ENCODE measurements at places on chromosomes 7 and 10.

- no peak for DNase-seq
These were observed 116.4 kb upstream of the NOBOX start for GRCh38 chr7:144519925-144520324.

GRCh38 chr10:21681156-21681555 is 147.1 kb downstream of the MLLT10 start:
- DNase-seq: no peak

GRCh38 chr10:86755740-86756510 is 494 bp upstream of the BMPR1A start:
- peak; percentile 83 for DNase-seq

GRCh38 chr7:90877201-90877600 is 281.1 kb downstream of the CDK14 start:
- no peak for DNase-seq

DNA sequence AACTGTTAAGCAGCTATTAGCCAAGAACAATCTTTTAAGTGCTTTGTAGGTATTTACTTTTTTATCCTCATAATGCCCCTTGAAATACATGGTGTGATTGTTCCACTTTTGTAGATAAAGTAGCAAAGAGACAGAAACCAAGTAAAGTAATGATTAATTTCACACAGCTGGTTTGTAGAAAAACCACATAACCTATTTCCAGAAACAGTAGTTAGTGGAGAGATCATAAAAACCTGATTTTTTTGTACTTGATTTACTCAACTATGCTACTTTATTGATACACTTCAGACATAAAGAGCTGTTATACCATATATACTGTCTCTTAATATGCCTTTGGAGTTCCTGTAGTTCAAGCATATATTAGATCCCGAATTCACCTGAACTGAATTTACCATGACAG is 118.4 kb downstream of the SEMA3A start:
- no peak for DNase-seq

GRCh38 chr10:133132473-133133291 is 27.3 kb upstream of the KNDC1 start:
- DNase-seq: no peak

DNA sequence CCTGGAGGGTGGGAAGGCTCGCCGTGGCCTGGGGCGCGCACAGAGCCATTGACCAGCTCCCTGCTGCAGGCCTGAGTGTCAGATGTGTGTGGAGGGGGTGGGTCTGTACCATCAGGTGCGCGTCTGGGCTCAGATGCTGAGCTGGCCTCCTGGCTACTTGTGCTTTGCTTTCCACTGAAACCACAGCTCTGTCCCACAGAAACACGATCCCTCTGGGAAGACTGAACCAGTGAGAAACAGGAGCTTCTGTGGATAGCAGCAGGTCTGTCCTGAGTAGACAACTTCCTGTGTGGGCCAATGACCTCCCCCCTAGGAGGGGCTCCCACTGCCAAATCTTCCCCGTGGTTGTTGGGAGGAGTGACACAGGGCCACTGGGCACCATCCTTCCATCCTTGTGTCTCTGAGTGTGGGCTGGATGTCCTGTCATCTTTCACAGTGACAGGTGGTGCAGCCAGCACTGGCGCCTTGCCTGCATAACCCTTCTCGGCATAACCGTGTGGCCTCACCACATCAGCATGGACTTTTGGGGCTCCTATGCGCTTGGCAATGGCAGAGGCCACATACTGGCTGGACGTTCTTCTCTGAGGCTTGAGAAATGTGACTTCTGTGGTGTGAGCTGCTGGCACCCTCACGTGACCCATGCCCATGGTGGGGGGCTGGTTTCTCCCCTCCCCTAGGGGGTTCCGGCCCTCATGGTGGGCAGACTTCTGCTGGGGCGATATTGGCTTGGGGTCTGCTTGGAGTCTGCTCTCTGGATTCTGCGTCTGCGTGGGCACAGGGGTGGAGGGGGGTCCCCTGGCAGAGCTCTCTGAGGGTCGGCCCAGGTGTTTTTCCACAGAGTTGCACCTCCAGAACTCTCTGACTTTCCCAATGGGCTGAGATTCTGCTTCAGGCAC is 245.5 kb upstream of the GRB10 start:
- no peak for DNase-seq

DNA sequence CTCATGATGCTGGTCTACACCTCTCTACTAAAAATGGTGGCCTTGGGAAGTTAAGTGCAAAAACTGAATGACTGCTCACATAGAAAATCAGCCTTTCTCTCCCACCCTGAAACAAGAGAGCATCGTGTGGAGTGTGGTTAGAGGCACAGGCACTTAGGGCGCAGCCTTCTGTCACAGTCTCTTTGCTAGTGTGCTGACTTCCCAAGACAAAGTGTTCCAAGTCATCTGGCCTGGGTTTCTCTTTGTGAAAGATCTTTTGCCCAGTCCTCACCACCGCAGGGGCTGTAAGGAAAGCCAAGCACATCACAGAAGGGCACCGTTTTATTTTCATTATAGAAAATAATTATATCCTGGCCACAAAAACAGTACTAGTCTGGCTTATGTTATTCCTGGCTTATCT is 12.5 kb downstream of the STN1 start:
- no peak for DNase-seq

- no peak for DNase-seq
These were observed 117.9 kb upstream of the COL1A2 start for GRCh38 chr7:94276795-94277194.

- no peak for DNase-seq
These were observed 73.7 kb downstream of the CTBP2 start for GRCh38 chr10:125086691-125087090.

GRCh38 chr7:32390210-32390609 is 100.0 kb downstream of the LSM5 start:
- no peak for DNase-seq

GRCh38 chr7:112665709-112666108 is 124.5 kb downstream of the TMEM168 start:
- DNase-seq: no peak

DNA sequence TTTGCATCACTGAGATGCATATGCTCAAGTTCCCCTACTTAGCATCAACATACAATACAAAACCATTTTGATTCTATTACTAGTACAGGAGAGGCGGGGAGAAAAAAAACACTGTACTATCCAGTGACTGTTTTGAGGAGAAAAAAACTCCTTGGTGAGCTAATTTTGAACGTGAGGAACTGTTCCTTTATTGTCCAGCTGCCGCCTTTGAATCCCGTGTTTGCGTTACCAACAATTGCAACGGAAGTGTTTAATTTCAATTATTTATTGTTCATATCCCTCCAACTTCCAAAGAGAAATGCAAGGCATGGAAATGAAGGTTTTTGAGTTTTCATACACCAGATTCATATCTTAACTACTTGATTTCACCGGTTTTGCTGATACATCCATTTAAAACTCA is 66.4 kb upstream of the ARHGAP21 start:
- DNase-seq: no peak

DNA sequence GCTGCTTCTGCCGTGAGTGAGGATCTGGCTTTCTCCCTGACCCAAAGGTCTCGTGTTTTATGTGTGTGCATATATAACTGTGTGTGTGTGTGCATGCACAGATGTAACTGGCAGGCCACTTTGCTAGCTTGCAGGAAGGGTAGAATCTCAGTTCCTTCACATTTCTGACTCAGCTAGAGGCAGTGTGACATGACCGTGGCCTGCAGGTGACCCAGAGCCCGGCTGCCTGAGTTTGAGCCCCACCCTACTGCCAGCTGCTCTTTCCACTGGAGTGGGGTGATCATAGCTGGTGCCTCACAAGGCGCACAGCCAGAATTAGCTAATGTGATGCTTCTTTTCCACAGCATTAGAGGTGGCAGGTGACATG is 9.3 kb upstream of the MYL7 start:
- no peak for DNase-seq

GRCh38 chr10:126701526-126701925 is 31.0 kb upstream of the C10orf90 start:
- no peak for DNase-seq

GRCh38 chr10:50407076-50407801 is 155.9 kb upstream of the ASAH2 start:
- DNase-seq: no peak
